Glomerular endothelial cell (primary cell): ENCODE measurements at places on chromosomes 6 and 20. TPM values are rescaled to one million over a fixed set of nuclear protein-coding genes. Genes with fewer than 3 reads are reported as not detected.

DNA sequence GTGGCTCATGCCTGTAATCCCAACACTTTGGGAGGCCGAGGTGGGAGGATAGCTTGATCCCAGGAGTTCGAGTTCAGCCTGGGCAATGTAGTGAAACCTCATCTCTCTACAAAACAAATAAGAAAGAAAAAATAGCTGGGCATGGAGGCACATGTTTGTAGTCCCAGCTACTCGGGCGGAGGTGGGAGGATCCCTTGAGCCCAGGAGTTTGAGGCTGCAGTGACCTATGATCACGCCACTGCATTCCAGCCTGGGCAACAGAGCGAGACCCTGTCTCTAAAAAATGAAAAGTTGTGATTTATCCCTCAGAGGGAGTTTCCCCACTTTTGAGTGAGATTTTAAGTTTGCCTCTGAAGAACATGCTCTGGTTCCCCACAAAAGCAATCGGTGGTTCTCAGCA is 17.4 kb upstream of the BMP7 start:
- DNase-seq = no peak

SIRPB2 gene
- 0.97 and 15.8 TPM in 2 replicates for total RNA-seq

FOXQ1 gene
- total RNA-seq = not detected in 2 replicates

UBD gene
- 9.2 and 52.4 TPM in 2 replicates for total RNA-seq

QKI gene
- 180 and 224 TPM in 2 replicates for total RNA-seq

ACSS1 gene
- total RNA-seq = 10.9 and 21.1 TPM in 2 replicates

- no peak for DNase-seq
Measured at GRCh38 chr20:57448764-57449354, 57.7 kb downstream of the RBM38 start.

DNA sequence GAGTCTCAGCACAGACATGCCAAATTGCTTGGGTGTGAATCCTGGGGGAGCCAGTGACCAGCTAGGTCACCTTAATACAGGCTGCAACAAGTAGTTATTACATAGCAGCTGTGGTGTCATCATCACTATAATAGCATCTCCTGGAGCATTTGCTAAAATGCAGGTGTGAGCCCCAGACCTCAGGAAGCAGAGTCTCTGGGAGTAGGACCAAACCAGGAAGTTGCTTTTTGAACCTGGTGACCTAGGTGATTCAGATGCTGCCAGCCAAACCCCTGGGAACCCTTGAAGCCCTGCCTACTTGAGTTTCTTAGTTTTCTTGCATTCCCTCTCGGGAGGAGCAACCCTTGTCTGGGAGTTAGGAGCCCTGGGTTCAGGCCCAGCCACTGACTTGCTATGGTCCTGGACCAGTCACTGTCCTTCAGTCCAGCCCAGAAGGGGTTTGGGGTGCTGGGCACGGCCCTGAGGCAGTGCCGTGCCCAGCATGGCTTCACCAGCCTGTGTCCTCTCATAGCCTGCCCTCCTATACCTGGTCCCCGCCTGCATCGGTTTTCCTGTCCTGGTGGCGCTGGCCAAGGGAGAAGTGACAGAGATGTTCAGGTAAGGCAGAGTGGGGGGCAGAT is 39.3 kb upstream of the ID1 start:
- DNase-seq = no peak

DNA sequence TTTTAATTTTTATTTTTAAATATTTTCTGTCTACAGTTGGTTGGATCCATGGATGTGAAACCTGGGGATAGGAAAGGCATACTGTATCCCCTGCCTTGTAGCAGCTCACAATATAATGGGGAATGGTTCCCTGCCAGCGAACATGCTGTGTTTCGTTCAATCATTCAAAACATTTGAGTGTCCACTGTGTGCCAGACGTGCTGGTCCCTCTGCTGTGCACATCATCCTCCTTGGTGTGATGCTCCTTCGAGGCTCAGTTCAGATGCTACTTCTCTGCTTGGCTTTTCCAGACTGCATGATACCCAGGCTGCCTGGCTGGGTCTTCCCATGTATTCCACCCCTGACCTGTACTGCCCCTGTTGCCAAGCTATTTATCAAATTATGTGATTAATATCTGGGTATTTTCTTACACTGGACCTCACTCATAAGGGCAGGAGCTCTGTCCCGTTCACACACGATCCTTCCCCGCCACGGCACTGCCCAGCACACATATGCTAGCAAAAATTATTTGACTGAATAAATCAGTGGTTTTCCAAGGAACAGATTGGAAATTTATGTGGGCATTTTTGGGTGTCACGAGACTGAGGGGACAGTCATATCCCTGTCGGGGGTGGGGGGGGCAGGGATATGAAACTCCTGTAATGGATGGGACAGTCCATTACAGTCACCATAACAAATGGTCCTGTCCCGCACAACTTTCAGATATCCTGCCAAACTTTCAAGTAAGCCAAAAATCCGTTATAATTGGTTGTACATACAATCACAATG is 4.9 kb downstream of the SDCBP2 start:
- no peak for DNase-seq

DNA sequence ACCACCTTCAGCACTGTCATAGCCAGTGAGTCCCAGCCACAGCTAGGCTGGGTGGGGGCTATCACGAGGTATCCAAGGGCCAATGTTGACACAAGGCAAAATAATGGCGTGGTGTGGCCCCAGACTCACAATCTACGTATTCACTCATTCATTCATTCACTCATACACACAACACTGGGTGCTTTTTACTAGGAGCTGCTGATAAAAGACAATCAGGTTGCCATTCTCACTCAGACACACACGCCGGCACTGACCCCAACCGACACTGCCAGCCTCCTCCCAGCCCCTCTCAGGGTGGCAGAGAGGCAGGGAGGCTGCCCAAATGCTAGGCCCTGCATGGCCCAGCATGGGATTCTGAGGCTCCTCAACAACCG is 1.5 kb upstream of the C20orf144 start:
- DNase-seq = no peak

DNA sequence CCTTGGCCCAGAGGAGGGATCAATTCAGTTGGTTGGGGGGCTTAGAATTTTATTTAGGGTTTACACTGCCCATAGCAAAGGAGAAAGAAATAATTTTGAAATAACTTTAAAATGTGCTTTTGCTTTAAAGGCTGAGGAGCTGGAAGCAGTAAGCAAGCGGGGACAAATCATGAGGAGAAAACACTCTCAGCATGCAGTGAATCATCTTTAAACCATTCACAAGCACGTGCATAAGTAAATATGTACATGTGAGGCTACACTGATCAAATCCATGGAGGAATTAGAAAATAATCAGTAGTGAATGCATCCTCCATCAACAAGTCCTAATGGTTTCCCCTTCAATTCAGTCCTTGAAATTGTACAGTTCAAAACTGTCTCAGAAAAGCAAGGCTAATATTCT is 181.0 kb downstream of the MTFR2 start:
- DNase-seq = peak; percentile 51

DNA sequence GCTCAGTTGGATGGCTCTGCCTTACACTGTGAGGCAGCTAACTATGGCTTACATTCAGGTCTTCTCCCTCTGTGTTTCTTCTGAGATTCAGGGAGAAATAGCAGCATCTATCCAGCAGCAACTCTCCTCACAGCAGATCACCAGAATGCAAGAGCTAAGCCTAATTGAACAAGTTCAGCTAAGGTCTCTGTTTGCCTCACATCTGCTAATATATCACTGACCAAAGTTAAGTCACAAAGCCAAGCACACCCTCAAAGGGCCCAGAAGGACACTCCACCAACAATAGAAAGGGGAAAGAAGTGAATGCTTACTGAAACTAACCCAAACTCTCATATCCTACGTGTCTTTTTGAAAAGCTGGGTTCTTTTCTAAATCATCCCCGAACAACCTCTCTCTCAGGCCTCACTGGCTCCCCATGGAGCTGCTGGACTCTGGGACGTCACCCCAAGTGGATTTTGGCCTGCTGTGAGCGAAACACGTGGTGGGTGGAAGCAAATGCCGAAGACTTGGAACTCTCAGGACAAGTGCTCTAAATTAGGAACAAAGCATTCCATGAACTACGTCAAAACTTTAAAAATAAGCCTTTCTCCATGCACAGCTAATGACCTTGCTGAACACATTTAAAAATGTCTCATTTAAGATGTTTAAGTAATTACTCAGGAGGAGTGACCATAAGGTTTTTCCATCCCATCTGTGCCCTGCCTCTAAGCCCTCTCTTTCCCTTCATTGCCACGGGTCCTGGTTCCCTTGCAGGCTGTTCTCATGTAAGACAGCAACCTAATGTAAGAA is 167.5 kb upstream of the PLCB4 start:
- no peak for DNase-seq

MYT1 gene
- not detected in 2 replicates for total RNA-seq

KHDC1L gene
- not detected in 2 replicates for total RNA-seq

GRCh38 chr6:153941768-153942167 is 97.3 kb upstream of the OPRM1 start:
- no peak for DNase-seq

FAXC gene
- total RNA-seq = 0.82 and 2.5 TPM in 2 replicates

- DNase-seq = no peak
Measured at GRCh38 chr6:6986344-6986743, 121.4 kb upstream of the RREB1 start.

DNA sequence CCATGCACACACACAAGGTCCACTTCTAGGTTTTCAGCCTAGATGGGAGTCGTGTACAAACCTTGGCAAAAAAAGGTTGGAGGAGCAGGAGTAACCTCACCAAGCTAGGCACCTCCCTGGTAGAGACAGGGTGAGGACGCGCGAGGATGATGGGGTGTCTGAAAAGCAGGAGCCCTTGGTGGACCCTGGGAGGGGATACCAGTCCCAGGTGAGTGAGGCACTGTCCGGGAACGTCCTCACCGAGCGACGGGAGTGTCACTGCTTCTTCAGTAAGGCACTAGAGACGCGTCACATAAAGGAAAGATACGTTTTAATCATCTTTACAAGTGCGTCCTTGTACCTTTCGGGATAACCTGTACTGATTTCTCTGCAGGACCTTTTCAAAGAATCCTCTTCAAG is 29.4 kb upstream of the ZBP1 start:
- no peak for DNase-seq

DNA sequence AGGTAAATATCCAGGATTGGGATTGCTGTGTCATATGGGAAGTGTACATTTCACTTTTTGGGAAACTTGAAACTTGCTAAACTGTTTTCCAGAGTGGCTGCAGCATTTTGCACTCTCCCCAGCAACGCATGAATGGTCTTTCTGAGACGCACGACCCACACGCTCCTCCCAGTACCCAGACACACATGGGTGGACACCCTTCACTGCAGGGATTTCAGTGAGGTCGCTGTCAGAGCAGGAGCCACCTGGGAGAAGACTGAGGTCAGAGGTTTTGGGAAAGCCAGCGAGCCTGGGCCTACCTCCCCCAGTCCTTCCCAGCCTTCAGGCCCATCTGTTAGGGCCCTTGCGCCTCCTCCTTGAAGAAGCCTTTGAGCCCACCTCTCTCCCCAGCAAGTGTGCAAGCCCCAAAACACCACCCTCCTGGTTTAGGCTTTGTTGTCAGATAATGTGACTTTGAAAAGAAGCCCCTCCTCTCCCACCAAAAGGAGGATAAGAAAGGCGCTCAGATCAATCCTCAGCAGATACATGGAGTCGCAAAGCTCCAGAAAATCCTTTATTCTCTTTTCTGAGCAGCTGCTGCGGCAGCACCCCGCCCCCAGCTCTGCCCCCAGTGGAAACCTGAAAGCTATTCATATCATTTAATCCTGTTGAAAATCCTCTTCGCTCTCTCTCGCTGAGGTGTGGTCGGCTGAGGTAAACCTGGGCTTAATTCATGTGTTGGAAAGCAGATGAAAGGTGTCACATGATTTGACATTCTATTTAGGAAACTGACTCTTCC is 12.7 kb upstream of the JAG1 start:
- no peak for DNase-seq

- no peak for DNase-seq
Measured at GRCh38 chr6:35035481-35036030, 105.6 kb downstream of the TCP11 start.

HCK gene
- not detected in 2 replicates for total RNA-seq

VNN1 gene
- 0.06 and 0.19 TPM in 2 replicates for total RNA-seq

F13A1 gene
- total RNA-seq = not detected in 2 replicates

SOBP gene
- 2.1 and 2.3 TPM in 2 replicates for total RNA-seq

DNA sequence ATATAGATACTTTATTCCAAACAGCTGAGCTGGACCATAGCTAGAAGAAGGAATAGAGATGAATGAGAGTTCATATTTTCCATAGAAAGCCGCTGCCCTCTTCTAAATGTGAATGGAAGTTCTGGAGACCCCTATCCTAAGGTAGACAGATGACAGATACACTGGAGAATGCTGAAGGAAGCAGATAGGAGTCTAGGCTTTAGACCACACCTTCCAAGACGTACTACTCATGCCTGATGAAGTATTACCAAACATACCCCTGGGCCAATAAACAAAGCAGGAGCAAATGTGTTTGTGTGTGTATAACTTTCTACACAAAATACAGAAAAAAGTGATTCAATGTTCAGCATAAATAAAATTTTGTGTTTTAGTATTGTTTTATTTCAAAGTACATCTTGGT is 9.1 kb upstream of the SLC17A2 start:
- no peak for DNase-seq

NOL7 gene
- 125 and 160 TPM in 2 replicates for total RNA-seq

GRCh38 chr20:57772349-57772964 is 62.6 kb upstream of the PMEPA1 start:
- no peak for DNase-seq

VSX1 gene
- not detected in 2 replicates for total RNA-seq

- no peak for DNase-seq
Measured at GRCh38 chr20:44358776-44359175, 3.3 kb downstream of the HNF4A start.

- no peak for DNase-seq
Measured at GRCh38 chr20:57777911-57778310, 68.1 kb upstream of the PMEPA1 start.

- no peak for DNase-seq
Measured at GRCh38 chr6:15301179-15302006, 55.5 kb downstream of the JARID2 start.

FOXC1 gene
- total RNA-seq = 5.8 and 7.9 TPM in 2 replicates

IL20RA gene
- 0.06 and 0.48 TPM in 2 replicates for total RNA-seq

ABHD16A gene
- total RNA-seq = 35.7 and 49.2 TPM in 2 replicates

ADGRF5 gene
- total RNA-seq = 495 and 502 TPM in 2 replicates

- DNase-seq = no peak
Measured at GRCh38 chr6:13402711-13403110, 74.4 kb upstream of the TBC1D7 start.

SPATA2 gene
- total RNA-seq = 4.4 and 5.4 TPM in 2 replicates

DNA sequence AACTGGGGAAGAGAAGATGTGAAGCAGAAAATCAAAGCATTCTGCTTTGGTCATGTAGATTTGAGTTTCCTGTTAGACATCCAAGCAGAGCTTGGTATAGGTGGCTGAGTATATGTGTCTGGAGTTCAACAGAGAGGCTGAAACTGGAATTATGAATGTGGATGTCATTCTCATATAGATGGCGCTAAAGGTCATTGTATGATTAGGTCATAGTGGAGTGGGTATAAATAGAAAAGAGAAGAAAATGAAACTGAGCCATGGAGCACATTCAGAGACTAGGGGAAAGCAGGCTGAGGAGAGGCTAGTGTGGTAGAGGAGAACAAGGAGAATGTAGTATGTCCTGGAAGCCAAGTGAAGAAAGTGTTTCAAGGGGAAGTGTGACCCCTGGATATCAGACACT is 295.6 kb upstream of the PLN start:
- DNase-seq = no peak

GRM1 gene
- 0.05 and 0.06 TPM in 2 replicates for total RNA-seq

DNA sequence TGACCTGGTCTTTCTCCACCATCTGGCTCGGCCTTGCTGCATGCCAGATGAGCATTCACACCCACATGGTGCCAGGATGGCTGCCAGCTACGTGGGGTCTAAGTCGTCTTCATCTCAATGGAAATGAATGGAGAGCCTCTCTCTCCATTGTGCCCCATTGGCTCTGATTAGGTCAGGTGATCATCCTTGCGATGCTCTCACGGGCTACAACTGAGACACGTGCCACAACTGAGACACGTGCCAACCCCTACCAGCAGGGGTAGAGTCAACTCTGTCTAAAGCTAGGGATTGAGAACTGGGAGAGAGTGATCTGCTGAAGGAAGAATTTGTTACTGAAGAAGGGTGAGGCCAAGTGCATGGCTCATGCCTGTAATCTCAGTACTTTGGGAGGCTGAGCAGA is 67.3 kb upstream of the RALY start:
- DNase-seq = no peak
